AG04449 (cell line): ENCODE measurements at places on chromosomes 4 and X.

DNA sequence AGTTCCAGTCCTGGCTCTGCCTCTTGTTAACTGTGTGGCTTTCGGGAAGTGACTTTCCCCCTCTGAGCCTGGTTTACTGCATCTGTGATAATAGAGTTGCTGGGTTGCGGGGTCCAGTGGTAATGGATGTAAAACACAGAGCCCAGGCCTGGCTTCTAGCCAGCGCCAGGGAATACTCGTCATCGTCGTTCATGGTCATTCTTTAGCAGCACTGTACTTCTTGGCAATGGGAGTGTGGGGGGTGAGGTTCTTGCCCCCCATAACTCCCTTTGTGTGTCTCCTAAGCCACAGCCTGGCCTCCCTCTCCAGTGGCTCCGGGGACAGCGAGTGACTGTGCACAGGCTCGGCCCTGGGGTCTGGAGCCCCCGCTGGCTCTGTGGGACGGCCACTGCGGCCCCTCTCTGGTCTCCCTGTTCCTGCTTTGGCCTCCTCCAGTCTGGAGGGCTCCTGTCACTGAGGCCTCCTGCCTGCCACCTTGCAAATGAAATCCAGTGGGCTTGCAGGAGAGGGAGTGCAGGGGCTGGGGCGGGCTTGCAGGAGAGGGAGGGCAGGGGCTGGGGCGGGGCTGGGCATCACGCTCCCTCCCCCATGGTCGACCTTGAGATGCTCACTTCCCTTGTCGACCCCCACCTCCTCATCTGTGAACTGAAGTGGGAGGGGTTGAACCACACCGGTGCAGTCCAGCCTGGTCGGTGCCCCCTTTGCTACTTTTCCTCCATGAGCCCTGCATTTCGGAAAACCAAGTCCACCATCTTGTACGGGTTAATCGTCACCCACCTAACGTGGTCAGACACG lies 13.2 kb downstream of the PSAPL1 start:
- no peak for DNase-seq

DNA sequence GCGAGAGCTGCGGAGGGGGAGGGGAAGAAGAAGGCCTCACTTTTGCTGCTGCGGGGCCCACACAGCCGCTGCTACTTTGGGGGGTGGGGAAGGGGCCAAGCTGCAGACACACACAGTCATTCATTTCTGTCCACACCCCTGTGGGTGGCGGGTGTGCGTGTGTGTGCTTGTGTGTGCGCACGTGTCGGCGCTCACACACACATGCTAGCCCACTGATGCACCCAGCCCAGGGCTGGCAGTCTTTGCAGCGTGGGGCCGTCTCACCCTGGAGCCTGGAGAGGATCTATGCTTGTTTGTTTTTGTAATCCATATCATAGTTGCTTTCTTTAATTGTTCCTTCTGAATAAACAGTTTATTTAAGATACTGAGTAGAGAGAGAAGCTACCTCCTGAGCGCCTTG lies 4.0 kb downstream of the DUSP9 start:
- no peak for DNase-seq

DNA sequence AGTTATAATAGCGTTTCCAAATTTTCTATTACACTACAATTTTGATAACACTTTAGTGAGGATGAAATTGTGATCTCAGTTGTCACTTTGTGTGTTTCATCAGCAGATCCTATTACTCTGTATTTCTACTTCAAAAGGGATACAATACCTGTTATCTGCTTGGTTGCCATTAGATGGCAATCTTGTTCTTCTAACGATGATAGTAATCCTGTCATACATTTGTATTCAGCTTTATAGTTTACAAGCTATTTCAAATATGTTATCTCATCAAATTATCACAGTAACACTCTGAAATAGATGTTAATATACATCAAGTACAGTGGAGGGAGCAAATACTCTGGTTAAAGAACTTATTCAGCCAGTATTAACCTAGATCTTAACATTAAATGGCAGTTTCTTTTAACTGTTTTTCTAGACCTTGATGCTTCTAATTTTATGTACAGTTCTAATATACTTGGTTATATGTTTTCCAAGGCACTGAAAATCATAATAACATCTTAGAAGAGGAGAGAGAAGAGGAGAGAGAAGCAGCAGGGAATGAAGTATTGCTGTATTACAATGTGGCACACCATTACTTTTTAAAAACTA lies 292.0 kb downstream of the CCSER1 start:
- no peak for DNase-seq

DNA sequence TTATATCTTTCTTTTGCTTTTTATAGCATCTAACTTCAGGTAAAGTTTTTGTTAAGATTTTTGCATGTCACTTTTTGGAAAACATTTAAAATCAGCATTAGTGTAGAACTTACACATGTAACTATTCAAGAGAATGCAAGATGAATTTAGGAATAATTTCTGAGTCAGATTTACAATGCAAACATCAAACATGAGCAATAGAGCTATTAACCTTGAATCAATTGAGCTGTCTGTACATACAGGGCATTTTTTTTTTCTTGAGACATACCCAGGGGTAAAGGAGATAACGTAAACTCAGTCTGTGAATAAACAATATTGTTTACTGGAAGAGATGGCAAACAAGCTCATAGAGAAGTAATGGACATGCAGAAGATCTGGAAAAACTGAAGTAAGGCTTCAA lies 311.5 kb downstream of the IL1RAPL2 start:
- no peak for DNase-seq
